IMR-90 (cell line): ENCODE measurements at places on chromosomes 6 and 20.

DNA sequence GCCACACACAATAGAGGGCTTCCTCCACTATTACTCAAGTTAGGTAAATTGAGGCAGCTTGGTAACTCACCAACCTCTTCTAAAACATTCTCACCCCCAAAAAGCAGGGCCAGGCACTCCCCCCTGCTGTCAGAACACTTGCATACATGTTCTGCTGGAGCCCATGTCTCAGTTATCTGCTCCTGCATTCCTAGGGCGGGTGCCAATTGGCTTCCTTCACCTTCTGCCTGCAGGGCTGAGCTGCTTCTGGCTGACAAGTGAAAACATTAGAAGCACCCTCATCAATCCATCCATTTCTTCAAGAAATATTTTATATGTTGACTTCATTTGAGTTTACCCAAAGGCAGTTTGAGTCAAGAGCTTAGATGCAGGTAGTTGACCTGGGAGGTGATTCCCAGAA is 4.5 kb upstream of the ENTPD6 start:
- DNase-seq, result no peak
- H3K36me3 ChIP-seq, result no peaks in the 10 kb centered on the region
- no peaks in the 10 kb centered on the region for H3K4me1 ChIP-seq

- no peak overlapping the region for H3K27ac ChIP-seq
- H3K4me3 ChIP-seq, result no peak overlapping the region
- H3K27me3 ChIP-seq, result no peaks in the 10 kb centered on the region
- no peaks in the 10 kb centered on the region for H3K36me3 ChIP-seq
Observed at GRCh38 chr6:143325379-143326140, 124.9 kb downstream of the ADAT2 start.

DNA sequence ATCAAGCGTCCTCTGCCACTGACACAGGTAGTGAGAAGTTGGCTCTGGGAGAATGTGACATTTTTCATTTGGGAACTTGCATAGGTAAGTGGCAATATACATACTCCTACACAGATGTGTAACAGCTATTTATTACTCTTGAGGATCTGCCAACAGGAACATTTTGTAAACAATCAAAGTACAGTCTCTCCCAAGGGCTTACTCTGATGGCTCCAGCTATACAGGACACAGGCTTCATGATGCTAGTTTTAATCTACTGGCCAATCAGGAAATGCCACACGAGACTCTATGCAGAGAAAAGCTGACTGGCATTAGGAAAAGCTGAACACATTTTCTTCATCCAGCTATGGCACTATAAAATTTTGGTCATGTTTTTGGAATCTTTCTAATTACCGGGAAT is 57.8 kb downstream of the POPDC3 start:
- DNase-seq, result peak; percentile 10
- no peaks in the 10 kb centered on the region for H3K27me3 ChIP-seq
- no peak overlapping the region for H3K27ac ChIP-seq
- H3K4me1 ChIP-seq, result no peaks in the 10 kb centered on the region

DNA sequence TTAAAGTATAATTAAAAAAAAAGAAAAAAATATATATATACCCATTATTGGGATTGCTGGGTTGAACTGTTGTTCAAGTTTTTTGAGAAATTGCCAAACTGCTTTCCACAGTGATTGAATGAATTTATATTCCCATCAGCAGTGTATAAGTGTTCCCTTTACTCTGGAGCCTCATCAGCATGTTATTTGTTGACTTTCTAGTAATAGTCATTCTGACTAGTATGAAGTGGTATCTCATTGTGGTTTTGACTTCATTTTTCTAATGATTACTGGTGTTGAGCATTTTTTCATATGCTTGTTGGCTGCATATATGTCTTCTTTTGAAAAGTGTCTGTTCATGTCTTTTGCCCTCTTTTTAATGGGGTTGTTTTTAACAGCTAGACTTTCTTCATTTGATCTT is 1260.8 kb upstream of the GJE1 start:
- no peak overlapping the region for H3K27ac ChIP-seq
- no peaks in the 10 kb centered on the region for H3K27me3 ChIP-seq
- H3K4me1 ChIP-seq, result no peaks in the 10 kb centered on the region

DNA sequence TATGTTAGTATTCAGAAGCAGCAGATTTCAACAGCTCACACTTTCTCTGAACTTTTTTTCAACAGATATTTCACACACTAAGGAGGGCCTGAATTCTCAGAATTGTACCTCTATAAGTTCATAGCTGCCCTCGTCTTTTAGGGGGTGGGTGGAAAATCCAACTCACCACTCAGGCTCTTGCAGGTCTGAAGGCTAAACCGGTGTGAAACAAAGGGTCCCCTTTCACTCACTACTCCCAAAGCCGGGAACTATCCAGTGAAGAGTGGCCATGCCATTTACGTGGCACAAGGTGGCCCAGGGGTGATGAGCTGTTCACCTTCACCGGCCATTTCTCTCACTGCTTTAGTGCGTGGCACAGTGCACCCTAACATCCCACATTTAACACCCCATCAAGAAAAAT is 24.2 kb downstream of the TBC1D7 start:
- H3K4me1 ChIP-seq, result peaks cover 10% of the 10 kb centered on the region
- H3K27me3 ChIP-seq, result no peaks in the 10 kb centered on the region
- DNase-seq, result no peak

DNA sequence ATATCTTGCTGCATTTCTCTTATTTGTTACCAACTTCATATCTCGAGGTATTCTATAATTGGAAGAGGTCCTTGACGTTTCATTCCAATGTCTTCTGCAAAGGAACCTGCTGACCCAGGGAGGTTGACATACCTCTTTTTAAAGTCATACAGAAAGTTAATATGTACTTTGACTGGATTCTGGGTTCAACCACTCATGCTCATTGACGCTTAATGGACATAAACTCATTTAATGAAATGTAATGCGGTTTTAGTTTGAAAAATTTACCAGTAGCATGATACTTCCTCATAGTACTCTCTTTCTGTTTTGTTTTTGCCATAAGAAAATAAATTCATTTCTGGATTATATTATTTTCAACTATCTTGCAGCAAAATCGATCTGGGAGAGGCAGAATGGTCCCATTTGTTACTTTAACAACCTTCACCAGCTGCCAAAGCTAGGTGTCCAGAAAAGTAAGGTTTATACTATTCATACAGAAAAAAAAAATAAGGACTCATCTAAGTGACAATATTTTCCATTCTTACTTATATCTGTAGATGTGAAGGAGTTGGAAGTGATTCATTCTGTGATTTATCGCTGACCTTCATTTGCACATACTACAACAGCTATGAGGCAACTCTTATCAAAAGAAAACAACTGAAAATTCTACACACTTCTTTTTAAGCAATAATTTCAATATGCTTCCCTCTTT is 101.6 kb downstream of the ATXN1 start:
- DNase-seq, result peak; percentile 41
- no peak overlapping the region for H3K4me3 ChIP-seq
- no peaks in the 10 kb centered on the region for H3K27me3 ChIP-seq
- H3K4me1 ChIP-seq, result peaks cover 4% of the 10 kb centered on the region

DNA sequence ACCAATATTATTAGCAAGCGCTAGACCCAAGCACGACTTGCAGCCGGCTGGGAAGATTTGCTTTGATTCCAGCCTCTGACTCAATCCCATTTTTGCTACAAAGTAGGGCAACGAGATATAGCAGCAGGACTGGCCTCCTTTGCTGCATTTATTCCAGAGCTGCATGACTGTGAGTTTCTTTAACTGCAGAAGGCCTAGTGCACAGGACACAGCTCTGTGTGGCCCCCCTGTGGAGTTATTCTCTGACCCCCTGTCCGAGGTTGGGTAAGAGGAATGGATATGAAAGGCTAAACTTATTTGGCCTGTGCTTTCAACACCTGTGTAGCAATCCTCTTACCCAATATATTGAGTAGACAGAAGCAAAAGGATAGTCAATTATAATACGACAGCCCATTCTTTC is 133.3 kb upstream of the SPTLC3 start:
- DNase-seq, result no peak
- H3K27me3 ChIP-seq, result no peaks in the 10 kb centered on the region
- no peak overlapping the region for H3K4me3 ChIP-seq
- no peak overlapping the region for H3K27ac ChIP-seq
- H3K4me1 ChIP-seq, result no peaks in the 10 kb centered on the region

DNA sequence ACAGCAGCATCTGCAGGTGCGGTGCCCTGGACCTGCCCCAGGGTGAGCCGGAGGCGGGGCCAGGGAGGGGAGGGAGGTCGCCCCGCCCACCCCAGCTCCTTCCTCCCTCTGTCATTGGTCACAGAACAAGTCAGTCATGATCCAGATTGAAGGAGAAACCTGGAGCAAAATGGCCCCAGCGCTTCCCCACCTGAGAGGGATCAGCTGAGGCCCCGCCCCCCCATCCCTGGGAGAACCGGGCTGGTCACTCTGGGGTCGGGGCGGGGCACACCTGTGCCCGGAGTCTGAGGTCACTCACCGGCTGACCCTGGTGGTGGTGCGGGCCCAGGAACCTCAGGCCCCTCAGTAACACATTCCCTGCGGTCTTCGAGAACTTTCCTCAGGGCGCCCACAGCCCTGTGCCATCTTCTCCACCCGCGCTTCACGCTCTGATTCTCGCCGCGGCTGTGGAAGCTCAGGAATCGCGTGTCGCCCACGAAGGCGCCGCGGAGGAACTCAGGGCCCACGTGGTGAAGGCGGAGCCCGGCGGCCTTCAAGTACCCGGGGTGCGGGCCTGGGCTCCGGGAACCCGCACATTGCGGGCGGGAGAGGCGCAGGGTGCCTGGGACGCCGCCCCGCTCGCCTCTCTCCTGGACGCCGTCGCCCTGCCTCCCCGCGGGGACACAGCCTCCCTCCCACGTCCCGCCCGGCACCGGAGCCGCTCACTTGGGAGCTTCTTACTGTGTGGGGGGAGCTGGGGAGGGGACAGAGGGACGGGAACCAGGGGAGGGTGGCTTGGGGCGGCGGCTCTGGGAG is 36.4 kb upstream of the HLA-C start:
- DNase-seq, result no peak
- peaks cover 52% of the 10 kb centered on the region for H3K27me3 ChIP-seq
- H3K4me1 ChIP-seq, result no peaks in the 10 kb centered on the region
- no peaks in the 10 kb centered on the region for H3K36me3 ChIP-seq
- H3K4me3 ChIP-seq, result no peak overlapping the region

GRCh38 chr6:2134554-2134953 is 110.9 kb downstream of the GMDS start:
- H3K27me3 ChIP-seq, result no peaks in the 10 kb centered on the region
- H3K27ac ChIP-seq, result no peak overlapping the region
- H3K36me3 ChIP-seq, result no peaks in the 10 kb centered on the region
- H3K4me1 ChIP-seq, result peaks cover 2% of the 10 kb centered on the region; the same call in 1 of the 2 replicates

- no peak overlapping the region for H3K4me3 ChIP-seq
- H3K36me3 ChIP-seq, result no peaks in the 10 kb centered on the region
- H3K4me1 ChIP-seq, result peaks cover 12% of the 10 kb centered on the region
- peak overlapping the region; percentile 65; the same call in 1 of the 2 replicates for H3K27ac ChIP-seq
Observed at GRCh38 chr6:90097356-90097755, 199.3 kb downstream of the BACH2 start.

DNA sequence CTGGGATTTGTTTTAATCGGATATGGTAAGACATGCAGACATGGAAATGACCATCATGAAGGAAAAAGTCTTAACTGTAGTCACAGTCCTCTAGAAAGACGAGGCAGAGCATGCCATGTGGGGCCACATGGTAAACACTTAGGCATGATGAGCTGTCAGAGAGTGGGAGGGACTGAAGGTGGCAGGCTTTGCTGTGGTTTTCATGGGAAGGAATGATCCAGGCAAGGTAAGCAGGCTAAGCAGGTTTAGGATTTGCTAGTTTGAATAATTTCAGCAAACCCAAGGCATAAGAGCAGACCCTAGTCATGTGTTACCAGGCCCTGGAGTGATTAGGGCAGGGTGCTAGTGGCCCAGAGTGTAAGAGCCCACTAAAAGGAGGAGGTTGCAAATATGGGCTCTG is 47.2 kb upstream of the STMND1 start:
- DNase-seq, result no peak
- H3K4me3 ChIP-seq, result no peak overlapping the region
- H3K27me3 ChIP-seq, result no peaks in the 10 kb centered on the region

- no peaks in the 10 kb centered on the region for H3K36me3 ChIP-seq
- no peaks in the 10 kb centered on the region for H3K4me1 ChIP-seq
- H3K4me3 ChIP-seq, result no peak overlapping the region
- H3K27ac ChIP-seq, result no peak overlapping the region
- no peaks in the 10 kb centered on the region for H3K27me3 ChIP-seq
Observed at GRCh38 chr20:53103124-53103523, 131.0 kb downstream of the TSHZ2 start.

GRCh38 chr20:25117990-25118389 is 36.0 kb upstream of the VSX1 start:
- peaks cover 24% of the 10 kb centered on the region for H3K27me3 ChIP-seq
- no peak for DNase-seq
- no peaks in the 10 kb centered on the region for H3K36me3 ChIP-seq
- no peaks in the 10 kb centered on the region for H3K4me1 ChIP-seq
- no peak overlapping the region for H3K4me3 ChIP-seq
- no peak overlapping the region for H3K27ac ChIP-seq

DNA sequence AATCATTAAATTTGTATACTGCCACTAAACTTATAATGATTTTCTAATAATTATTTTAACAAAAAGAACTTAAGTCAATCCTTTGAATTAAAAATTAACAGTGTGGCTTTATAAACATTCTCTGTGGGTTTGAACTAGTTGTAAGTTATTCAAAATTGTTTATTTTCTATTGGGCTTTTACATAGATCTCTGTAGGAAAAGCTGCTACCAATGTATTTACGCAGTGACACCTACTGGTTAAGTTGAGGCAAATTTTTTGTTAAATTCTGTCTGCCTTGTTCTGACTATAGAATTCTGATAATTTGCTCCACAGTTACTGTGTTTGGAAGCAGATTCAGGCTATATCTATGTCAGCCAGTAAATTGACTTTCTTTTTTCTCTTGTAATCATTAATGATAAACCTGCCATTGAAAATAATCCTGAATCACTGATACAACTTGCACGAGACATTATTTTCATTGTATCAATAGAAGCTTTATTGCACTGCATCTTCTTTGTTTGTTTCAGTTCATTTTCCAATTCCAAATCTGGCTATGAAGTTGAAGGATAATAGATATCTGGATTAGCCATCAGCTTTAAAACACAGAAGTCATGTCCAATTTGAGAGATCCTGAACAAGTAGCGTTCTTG is 66.0 kb upstream of the UTRN start:
- no peak overlapping the region for H3K4me3 ChIP-seq
- H3K4me1 ChIP-seq, result peaks cover 8% of the 10 kb centered on the region
- no peaks in the 10 kb centered on the region for H3K36me3 ChIP-seq
- no peak overlapping the region for H3K27ac ChIP-seq
